ENCODE measurements at places on chromosomes 5 and 9.

- DNase-seq = no peak
Measured at GRCh38 chr9:27348785-27349697, 52.1 kb upstream of the EQTN start.

DNA sequence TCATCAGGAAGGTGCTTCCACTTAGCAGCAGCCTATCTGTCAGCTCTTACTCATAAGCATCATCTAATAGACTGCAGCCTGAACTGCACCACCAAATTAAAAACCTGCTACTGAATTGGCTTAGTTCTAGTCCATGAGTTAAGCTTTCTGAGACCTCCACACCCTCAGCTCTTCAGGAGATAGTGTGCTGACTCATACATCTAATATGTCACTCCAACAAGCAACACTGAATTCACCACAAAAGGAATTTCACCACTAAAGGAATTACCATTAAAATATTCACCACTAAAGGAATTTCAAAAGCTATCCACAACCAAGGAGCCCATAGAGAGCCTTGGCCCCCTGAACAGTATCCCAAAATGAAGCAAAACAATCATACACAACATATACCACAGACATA, 418.5 kb upstream of the RORB start:
- no peak for DNase-seq

DNA sequence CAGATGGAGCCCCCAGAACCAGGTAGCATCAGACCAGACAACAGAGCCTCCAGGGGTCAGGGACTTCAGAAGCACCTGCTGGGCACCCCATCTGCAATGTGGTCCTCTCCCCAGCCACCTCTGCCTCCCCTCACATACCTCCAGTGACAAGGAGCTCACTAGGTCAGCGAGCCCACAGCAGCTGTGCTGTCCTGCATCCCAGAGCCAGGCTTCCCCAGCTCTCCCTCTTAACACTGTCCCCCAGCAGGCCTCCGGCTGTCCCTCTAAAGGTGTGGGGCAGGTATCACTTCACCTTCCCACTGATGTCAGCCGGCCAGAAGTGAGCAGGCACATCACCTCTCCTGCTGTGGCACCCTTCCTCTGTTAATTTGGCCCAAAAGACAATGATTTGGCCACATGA, 83.6 kb downstream of the LMX1B start:
- no peak for DNase-seq

- no peak for DNase-seq
Measured at GRCh38 chr5:115869256-115869795, 27.6 kb downstream of the AP3S1 start.

DNA sequence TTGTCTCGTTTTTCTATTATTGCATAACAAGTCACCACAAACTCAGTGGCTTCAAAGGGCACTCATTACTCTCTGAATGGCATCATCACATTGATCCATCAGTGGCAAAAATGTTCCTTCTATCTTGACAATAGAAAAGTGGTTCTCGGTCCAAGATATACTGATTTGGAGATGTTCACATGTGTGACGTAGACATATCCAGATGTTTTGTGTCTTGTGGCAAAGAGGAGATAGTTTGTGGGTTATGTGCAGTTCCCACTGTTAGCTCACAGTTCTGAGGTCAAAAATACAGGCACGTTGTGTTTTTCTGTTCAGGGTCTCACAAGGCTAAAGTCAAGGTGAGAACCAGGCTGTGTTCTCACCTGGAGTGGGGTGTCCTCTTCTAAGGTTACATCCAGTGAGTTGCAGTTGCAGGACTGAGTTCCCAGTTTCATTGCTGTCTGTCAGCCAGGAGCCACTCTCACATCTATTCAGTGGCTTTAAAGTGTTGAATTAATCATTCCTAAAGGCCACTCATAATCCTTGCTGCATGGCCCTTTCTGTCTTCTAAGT, 55.3 kb downstream of the GAS1 start:
- no peak for DNase-seq

- DNase-seq = no peak
Measured at GRCh38 chr9:126366366-126367011, 39.9 kb downstream of the MVB12B start.

DNA sequence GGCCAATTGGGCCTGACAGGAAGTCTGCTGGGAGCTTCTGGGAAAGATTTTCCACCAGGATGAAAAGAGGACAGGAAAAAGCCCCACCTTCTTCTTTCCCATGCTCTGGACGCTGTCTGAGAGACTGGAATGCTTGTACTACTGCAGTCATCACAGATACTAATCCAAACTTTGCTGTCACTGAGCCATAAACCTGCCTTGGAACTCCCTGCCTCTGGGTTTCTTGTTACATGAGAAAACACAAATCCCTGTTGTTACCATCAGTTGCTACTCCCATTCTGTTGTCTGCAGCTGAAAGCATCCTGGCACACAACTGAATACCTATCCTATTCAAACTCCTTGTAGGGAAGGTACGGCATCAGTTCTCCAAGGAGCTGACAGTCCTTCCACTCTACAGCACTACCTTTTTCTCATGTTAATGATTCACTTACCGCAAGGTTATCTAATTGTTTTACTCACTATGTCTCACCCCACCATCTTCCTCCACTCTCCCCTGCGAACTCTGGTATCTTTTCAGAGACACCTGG, 167.5 kb downstream of the CDK5RAP2 start:
- no peak for DNase-seq

- DNase-seq = no peak
Measured at GRCh38 chr5:56414066-56414465, 180.9 kb upstream of the ANKRD55 start.

DNA sequence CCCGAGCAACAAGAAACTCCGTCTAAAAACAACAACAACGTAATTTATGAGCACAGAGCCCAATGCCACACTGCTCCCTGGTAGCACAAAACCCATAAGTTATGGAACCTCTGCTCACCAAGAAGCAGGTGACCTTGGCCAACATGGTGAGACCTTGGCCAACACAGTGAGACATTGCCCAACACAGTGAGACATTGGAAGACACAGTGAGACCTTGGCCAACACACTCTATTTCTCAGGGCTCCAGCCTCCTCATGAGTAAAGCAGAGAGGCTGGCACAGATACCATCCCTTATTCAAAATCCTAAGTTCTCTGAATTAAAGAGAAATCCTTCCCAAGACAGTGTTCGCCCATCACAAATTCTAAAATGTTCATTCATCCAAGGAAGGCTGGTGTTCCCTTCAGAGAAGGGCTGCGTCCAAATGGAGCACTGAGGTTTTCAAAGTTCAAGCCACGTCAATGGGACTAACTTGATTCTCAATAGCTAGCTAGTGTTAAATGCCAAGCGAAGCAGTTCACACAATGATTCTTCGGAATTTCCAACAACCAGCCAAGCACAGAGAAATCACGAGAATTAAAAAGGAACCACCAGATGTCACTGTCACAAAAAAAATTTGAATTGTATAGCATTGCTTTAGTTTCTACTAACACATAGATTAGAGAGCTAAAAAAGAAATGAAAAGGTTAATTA, 29.5 kb downstream of the TTC39B start:
- no peak for DNase-seq

- DNase-seq = no peak
Measured at GRCh38 chr5:56607551-56607950, 207.8 kb upstream of the MAP3K1 start.

- no peak for DNase-seq
Measured at GRCh38 chr5:53253421-53253871, 143.9 kb upstream of the MOCS2 start.

DNA sequence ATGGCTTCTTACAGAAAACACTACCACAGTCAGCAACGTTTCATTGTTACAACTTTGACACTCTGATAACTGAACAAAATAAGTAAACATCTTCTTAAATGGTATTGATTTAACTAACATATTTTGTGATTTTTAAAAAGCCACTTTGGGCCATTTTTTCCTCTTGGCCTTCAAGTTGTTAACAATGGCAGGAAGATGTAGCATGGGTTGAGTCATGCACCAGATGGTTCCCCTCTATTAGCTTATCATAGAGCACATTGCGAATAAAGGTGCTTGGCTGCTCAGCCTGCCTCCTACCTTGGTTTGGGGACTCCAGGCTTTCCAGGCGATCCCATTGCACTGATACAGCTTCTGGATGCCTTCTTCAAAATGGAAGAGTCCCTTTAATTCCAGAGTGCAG, 24.1 kb upstream of the CER1 start:
- DNase-seq = no peak

GRCh38 chr5:113654828-113655227, 141.3 kb downstream of the YTHDC2 start:
- no peak for DNase-seq

DNA sequence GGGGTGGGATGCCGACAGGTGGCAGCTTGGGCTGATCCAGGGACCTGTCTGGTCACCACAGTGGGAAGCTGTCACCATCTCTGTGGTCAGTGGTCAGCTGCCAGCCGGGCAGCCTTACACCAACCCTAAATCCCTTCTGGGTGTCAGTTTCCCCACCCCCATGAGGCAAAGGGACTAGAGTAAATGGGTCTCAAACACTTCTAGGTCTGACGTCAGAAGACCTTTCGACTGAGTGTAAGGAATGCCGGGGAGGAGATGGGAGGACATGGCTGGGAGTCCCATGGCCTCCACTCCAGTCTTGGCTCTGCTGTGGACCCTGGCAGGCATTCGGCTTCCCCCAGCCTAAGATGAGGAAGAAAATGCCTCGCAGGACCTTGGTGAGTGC, 40.3 kb upstream of the SLC25A51 start:
- DNase-seq = no peak

GRCh38 chr5:108521841-108522506, 140.1 kb upstream of the FBXL17 start:
- DNase-seq = no peak

- DNase-seq = no peak
Measured at GRCh38 chr5:41507501-41507900, 2.9 kb downstream of the PLCXD3 start.

GRCh38 chr5:124090115-124090514, 578.1 kb downstream of the CSNK1G3 start:
- no peak for DNase-seq

DNA sequence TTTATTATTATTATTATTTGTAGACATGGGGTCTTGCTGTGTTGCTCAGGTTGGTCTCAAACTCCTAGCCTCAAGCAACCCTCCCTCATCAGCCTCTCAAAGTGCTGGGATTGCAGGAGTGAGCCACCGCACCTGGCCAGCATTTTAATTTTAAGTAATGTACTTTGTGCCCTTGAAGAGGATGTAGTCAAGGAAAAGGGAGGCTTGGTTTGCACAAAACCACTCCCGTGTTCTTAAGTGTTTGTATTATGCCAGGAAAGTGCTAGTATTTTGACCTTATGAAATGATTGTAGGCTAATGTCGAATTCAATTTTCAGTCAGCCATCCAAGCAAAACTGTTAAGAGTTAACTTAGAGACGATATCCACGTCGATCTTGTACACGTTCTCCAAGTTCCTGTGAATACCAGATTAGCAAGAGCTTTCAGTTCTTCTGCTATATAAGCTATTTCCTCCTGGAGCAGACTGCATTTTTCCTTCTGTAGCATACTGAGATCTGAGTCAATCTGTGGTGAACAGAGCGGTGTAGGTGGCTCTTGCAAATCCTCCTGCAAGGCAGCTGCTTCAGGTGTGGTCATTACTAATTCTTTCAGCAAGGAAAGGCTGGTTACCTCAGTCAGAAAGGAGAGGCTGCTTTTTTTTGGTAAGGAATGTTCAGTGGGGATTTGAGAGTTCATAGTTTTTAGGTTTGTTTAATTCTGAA, 23.7 kb downstream of the CCDC171 start:
- no peak for DNase-seq

GRCh38 chr9:21770871-21771560, 31.4 kb upstream of the MTAP start:
- no peak for DNase-seq

DNA sequence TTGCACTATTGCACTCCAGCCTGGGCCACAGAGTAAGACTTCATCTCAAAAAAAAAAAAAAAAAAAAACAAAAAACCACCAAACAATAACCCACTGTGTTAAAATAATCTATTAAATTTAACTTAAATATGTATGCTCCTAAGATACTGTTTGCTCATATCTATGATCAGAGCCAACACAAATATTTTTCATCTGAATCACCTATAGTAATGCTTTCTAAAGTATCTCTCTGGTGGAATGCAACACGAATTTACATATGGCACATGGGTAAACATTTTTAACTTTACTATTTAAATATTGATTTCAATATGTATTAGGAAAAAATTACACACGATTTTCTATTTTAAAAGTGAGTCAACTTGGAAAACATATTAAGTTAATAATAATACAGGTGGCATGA, 196.4 kb downstream of the RFX3 start:
- no peak for DNase-seq

DNA sequence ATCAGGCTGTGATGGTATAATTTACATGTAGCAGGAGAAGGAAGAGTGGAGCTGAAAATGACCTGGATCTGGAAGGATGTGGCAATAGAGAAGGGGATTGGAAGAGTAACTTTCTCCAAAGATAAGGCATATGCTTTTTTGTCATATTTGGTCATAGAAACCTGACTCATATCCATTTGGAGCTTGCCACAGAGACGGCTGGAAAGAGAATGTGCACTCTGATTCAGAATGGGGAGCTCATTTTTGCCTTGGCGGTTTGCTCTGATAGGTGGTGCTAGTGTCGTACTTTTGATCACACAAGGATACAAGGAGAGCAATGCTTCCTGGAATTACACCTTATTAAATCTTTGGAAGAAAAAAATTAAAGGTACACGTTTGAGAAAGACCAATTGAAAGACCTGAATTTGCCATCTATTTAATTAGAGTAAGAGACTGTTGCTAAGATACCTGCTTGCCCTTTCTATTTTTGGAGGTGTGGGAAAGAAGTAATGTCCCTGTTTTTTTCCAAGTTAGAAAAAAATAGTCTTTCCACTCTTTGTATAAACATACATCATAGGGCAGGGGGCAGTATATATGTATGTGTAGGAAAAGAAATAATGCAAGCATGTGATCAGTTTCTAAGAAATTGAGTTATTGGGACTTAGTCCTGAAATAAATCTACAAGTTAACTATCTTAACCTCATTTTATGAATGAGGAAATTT, 5.4 kb downstream of the LSM11 start:
- DNase-seq = no peak

DNA sequence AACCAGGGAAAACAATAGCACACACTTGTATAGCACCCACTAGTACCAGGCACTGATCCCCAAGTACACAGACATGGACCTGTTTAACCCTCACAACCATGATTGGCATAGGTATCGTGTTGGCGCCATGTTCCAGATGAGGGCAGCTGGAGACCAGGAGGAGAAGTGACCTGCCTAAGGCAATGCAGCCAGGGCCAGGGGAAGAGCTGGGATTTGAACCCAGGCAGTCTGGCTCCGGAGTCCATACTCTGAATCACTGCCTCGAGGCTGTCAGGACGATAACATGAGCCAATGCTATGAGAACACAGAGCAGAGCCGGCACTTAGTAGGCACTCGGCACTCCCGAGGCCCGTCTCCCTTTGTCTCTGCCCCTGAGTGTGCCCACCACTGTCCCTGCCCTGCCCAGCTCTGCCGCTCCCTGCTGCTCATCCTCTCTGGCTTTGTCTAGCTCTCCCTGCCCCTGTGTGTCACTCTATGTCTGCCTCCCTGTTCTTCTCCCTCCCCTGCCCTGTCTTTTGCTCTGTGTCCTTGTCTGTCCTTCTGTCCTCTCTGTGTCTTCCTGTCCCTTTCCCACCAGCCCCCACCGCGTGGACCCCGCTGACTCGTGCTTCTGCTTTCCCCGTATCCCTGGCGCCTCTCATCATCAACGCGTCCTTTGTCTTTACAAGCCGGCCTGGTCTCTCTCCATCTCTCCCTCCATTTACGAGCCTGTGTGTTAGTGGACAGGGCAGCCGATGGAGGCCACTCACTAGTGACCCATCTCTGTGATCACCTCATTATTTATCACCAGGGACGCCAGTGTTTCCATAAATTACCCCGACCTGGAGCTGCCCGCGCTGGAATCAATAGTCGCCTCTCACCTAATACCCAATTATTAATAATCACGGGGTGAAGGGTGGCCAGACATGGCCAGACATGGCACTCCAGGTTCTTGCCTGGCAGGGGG, 99.4 kb upstream of the MVB12B start:
- DNase-seq = no peak

GRCh38 chr9:126116351-126117157, 210.1 kb upstream of the MVB12B start:
- no peak for DNase-seq
